Epithelial cell of proximal tubule (primary cell): ENCODE measurements at places on chromosomes 2 and 18. TPM values are rescaled to one million over a fixed set of nuclear protein-coding genes. Genes with fewer than 3 reads are reported as not detected.

- no peak for DNase-seq
These were observed 67.0 kb upstream of the LYPD6B start for GRCh38 chr2:148971547-148971946.

DNA sequence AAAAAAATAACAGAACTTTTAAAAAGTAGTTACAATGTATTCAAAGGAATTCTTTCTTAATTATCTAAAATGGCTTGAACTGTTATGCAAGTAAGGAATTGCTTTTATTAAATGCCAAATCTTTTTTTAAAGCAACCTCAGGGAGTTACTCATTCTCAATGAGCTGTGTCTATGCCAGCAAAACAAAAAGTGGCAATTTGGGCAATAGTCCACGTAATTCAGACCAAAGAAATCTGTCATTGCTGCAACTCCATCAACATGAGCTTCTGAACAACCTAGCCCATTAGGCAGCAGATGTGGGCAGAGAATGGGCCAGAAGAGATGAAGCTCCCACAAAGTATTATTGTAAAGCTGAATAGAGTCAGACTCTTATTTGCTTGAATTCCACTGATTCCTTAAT is 118.4 kb downstream of the ALK start:
- DNase-seq: peak; percentile 20

- DNase-seq: no peak
These were observed 587 bp downstream of the SUMO1 start for GRCh38 chr2:202237787-202238233.

Gene SP110
- total RNA-seq: 10.1 and 11.7 TPM in 2 replicates

- peak; percentile 69 for DNase-seq
These were observed 495.7 kb upstream of the SMIM21 start for GRCh38 chr18:75923169-75923568.

GRCh38 chr2:220279372-220279771 is 651.9 kb downstream of the SLC4A3 start:
- DNase-seq: no peak

Gene KCNK3
- total RNA-seq: 1.9 and 5.1 TPM in 2 replicates

DNA sequence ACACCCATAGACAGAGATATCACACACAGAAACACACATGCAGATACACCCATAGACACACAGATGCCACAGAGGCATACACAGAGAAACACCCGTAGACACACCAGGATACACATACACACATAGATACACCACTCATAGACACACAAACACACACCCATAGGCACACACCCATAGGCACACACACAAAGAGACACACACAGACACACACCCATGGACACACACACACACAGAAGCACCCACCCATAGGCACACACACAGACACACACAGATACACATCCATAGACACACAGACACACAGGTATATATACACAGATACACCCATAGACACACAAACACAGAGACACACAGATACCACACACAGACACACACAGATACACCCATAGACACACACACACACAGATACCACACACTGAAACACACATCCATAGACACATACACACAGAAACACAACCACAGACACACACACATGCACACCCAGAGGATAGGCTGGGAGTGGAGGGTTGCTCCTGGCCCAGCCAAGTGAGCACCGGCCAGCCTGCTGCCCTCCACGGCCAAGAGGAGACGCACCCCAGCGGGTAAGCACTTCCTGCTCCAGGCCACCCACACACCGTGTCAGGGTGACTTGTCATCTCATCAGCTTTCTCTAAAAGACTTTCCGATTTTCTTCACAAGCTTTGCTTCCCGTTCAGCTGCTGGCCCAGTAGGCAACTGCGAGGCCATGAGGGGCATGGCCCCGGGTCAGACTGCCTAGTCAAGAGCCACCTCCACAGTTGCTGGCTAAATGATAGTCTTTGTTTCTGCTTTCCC is 14.1 kb upstream of the CNNM3 start:
- no peak for DNase-seq

Gene TMEM37
- total RNA-seq: 0.36 and 1.2 TPM in 2 replicates
